Stimulated activated naive B cell treated with anti-CD40 and anti-IgM and Interleukin-4, amounts not matched to agents 10 μg/mL and 1 μg/mL and 100 μg/mL, for 72 hours (primary cell): ENCODE measurements at places on chromosomes 1 and 21.

DNA sequence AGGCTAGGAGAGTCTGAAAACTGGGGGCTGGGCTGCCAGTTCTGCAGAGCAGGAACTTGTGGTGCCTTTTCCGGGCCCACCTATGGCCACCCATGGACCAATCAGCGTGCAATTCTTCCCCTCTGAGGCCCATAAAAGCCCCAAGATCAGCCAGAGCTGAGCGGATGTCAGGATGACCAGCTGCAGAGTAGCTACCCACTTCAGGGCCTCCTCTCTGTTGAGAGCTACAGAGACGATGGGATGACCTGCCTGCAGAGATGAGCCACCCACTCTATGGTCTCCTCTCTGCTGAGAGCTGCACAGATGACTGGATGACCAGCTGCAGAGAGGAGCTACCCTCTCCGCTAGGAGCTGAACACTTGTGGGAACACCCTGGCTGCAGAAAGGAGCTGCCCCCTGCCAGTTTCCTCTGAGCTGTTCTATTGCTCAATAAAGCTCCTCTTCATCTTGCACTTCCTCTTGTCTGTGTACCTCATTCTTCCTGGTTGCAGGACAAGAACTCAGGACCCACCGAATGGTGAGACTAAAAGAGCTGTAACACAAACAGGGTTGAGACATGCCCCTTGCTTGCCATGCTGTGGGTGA, 12.8 kb upstream of the AADACL4 start:
- DNase-seq = no peak

GRCh38 chr1:56758135-56758534, 61.1 kb downstream of the FYB2 start:
- DNase-seq = no peak

GRCh38 chr1:193060406-193060805, 994 bp downstream of the RO60 start:
- DNase-seq = no peak

- DNase-seq = no peak
These were observed 4.9 kb downstream of the HAO2 start for GRCh38 chr1:119373465-119373864.

DNA sequence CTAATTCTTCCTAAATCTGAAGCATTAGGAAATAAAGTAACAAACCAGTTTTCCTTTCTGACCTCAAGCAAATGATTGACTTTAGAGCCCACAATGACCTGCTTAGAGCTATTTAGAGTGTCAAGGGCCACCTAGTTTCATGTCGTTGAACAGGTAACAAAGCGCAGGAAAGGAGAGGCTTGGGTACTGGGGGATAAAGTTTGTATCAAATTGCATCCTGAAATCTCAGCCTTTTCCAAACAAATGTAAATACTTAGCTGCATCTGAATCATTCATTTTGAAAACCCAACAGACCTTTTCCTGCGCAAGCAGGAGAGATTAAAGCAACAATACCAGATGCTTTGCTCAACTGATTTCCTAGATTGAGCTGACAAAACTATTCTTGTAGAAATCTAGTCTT, 121.2 kb downstream of the NRIP1 start:
- no peak for DNase-seq

DNA sequence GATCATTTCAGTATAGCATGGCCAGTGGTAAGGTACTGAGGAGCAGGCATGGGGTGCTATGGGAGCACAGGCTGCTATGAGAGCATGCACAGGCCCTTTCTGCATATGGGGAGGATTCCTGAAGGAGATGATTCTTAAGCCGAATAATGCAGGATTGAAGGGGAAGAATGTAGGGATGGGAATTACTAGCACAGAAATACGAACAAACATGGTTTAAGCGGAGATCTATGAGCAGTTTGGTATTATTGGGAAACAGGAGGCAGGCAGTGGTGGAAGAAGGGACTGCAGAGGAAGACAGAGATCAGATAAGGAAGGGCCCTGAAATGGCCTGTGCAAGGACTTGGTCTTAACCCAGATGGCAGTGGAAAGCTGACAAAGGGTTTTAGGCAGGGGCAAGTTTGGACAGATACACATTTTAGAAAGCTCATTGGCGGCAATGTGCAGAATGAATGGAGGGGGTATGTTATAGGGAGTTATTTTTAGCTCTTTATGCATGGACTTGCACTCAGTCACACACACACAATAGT, 1.7 kb downstream of the OSCP1 start:
- no peak for DNase-seq

GRCh38 chr1:64959986-64960385, 6.4 kb downstream of the JAK1 start:
- peak; percentile 41 for DNase-seq

DNA sequence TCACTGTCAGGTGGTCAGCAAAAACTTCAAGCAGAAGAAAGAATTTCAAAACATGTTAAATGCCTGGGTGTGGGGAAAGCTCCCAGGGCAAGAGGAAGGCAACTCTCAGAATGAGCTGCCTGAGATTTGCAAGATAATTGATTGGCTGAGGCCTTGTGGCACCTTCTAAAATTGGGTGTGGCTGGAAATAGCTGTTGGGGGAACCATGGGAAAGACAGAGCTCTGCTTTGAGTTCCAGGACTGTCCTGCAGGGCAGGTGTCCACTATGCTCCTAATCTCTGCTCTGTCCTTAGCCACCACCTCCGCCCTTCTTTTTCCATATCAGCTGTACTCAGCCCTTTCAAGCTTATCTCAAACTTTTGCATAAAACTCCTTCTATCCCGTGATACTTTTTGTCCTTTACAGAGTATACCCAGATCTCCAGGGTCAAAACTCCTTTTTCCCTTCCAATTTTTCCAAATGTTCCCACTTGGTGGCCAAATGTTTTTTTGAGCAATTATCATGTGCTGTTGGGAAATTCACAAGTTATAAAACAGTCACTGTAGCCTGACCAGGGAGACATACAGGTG, 23.8 kb upstream of the PPP2R5A start:
- DNase-seq = no peak

GRCh38 chr1:15994590-15995351, 9.3 kb upstream of the SRARP start:
- DNase-seq = no peak

DNA sequence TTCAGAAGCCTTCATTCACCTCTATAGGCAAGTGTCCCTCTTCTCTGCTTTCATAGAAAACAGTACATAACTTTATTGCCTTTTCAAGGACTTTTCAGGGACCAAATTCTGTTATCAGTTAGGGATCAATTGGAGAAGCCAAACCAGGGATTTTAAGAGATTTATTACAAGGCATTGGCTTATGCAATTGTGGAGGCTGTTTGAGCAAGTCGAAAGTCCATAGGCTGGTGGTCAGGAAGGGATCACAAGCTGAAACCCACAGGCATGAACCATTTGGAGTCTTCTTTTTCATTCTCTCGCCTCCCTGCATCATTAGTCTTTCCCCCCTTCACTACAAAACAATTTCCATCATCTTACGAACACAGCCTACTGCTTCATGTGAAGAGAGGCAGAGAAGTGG, 34.8 kb upstream of the SYCP1 start:
- no peak for DNase-seq

GRCh38 chr21:26112127-26112742, 58.3 kb downstream of the APP start:
- no peak for DNase-seq

GRCh38 chr1:171196351-171196750, 11.3 kb downstream of the FMO2 start:
- no peak for DNase-seq

DNA sequence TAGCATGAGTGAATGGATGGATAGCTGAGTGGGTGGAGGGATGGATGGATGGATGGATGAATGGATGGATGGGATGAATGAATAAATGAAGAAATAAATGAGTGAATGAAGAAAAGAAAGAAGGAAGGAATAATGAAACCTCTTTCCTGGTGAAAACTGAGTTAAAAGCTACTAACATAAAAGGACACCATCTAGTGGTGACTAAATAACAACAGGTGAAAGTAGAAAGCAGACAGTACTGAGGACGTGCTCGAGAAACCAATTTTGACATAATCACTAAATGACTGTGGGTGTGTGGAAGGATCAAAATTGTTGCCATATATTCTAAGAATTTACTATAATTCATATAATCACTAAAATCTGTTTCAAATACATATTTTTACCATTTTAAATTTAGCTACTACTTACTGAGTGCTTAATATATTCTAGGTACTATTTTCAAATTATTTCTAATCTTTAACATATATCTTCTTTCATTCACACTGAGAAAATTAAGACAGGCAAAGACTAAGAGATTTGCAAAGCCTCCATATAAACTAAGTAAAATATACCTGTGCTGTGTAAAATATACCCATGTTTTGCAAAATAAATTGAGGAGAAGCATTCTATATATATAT, 522.9 kb downstream of the LRRIQ3 start:
- no peak for DNase-seq

GRCh38 chr1:19835578-19835977, 20.5 kb upstream of the RNF186 start:
- no peak for DNase-seq

DNA sequence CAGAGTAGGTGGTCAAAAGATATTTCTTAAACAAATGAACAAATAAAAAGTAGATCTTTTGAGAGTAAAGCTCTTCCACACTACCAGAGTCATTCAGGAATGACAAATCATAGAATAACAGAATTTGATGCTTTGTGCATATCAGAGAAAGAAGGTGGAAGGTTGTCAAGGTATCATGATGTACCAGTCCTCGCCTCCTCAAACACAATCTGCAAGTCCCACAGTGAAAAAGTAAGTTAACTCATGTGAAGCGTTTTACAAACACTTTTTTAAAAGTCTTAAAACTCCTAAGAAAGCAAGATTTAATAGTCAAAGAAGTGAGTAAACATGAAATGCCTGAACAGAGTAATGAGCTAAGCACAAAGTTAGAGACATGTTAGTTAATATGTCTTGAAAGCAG, 2.5 kb upstream of the RGS4 start:
- DNase-seq = no peak

DNA sequence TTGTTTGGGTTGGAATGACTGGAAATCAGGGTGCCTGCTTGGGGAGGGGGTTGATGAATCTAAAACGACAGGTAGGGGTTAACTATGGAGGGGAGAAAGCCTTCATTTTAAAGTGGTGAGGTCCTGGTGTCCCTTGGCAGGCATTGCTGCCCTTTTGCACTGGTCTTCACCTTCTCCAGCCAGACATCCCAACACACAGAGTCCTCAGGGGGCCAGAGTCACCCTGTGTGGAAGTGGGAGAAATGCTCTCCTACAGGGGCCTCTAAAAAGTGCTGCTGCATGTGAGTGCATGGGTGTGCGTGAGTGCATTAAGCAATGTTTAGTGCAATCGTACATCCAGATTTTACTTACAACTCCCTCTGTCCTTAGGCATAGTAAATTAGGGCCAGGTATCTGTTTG, 39.0 kb downstream of the TEX35 start:
- DNase-seq = no peak

DNA sequence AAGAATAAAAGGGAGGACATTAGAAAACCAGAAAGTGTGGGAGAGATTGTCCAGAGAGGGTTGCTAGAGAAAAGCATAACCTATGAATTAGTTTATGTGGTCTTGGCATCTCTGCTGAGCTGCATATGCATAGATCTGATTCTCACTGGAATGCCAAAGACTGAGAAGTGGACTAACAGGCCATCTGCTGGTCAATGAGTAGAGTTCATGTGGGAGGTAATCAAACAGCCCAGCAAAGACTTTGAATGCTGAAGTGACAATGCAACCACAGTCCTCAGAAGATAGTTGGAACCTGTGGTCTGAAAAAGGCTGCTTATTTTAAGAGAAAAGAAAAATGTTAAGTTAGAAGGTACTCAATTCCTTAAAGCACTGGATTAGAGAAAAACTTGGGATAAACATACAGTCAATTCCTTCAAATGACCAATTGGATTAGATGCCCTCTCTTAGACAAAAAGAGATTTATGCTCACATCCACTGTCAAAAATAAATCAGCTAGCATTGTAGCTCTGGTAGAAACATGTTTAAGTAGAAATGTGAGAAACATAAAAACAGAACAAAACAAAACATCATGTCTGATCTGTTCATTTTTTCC, 382.8 kb downstream of the AMY1C start:
- DNase-seq = no peak

- no peak for DNase-seq
These were observed 216.5 kb downstream of the URB2 start for GRCh38 chr1:229842302-229843255.

GRCh38 chr1:28428012-28428411, 58.5 kb downstream of the PHACTR4 start:
- DNase-seq = no peak

DNA sequence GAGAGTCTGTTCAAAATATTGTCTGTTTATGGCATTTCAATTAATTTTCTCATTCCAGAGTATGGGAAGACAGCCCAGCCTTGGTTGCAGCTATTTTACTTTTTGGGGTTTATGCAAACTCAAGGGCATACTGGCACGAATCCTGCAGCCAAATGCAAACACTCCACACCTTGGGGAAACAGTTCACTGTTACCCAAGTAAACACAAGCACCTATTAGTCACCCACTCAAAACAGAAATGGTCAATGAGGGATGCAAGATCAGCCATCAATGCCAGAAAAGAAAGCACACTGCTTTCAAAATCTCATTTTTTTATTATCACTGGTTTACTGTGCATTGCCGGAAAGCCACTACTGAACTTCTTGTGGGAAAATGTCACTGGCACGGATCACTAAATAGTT, 170.6 kb downstream of the RUNX1 start:
- DNase-seq = no peak

DNA sequence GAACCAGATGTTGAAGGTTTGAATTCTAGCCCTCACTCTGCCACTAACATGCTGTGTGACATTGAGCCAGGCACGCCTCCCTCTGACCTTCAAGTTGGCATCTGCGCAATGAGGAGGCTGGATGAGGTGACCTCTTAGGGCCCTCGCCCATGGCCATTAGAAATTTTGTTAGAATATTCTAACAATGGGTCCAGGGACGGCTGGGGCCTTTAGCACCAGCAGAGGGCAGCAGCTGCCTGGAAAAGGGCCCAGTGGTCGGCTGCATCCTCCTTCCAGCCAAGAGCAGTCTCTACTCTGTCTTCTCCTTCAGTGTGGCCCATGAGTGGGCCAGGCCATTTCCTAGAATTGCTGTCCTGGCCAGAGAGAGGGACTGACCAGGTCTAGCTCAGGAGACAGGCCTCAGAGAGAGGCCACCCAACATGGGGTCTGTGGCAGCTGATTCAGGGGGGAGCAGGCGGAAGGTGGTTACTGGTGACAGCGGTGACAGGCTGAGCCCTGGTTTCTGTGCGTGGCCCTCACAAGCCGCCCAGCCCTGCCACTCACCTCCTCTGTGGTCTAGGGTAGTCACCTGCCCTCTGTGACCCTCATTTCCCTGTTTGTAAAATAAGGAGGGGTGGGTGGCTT, 101.3 kb upstream of the ACTL8 start:
- no peak for DNase-seq
